ENCODE measurements at places on chromosomes 7 and 10.

DNA sequence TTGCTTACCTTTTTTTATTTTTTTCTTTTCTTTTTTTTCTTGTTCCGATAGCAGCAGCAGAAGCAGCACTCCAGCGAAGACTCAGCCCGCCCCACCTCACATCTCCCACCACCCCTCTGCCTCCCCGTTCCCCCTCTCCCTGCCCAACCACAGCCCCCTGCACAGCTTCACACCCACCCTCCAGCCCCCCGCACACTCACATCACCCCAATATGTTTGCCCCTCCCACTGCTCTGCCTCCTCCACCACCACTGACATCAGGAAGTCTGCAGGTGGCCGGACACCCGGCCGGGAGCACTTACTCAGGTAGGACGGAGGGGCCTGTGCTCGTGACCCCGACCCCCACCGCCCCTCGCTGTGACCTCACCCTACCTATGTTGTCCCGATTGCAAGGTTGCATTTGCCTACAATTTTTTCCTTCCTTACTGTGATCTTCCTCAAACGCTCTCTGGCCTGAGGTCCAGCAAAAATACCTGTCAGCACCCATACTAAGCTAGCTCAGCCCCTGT lies 367.2 kb upstream of the GALNT17 start:
- DNase-seq = no peak

DNA sequence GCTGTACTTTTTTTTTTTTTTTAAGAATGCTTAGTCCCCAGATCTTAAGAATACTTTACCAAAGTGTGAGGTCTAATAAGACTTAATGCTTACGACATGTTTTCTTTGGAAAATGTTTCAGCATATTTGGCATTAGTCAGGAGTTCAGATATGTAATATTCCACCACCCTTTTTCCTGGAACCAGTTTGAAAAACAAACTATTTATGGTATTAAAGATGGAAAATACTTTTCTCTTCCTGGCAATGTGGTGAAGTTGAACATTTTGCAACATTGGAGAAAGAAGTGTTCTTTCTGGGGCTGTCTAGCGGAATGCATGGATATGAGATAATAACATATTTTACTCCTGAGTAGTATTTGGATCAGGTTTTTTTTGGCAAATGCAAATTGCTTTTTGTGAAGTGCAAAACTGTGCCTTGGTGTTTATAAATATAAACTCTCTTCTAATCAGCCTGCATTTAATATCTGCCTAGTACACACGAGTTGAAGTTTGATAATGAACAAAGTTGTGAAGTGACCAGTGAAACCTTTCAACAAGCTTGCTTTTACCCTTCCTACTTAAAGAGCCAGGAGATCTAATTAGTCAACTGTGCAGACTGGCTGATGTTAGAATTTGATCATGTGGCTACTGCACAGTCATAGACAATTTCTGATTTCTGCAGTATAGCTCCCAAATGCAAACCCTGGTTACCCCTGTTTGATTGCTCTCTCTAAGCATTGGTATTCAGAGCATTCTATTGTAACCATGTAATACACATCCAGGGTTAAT lies 20.9 kb downstream of the MAP3K8 start:
- no peak for DNase-seq

DNA sequence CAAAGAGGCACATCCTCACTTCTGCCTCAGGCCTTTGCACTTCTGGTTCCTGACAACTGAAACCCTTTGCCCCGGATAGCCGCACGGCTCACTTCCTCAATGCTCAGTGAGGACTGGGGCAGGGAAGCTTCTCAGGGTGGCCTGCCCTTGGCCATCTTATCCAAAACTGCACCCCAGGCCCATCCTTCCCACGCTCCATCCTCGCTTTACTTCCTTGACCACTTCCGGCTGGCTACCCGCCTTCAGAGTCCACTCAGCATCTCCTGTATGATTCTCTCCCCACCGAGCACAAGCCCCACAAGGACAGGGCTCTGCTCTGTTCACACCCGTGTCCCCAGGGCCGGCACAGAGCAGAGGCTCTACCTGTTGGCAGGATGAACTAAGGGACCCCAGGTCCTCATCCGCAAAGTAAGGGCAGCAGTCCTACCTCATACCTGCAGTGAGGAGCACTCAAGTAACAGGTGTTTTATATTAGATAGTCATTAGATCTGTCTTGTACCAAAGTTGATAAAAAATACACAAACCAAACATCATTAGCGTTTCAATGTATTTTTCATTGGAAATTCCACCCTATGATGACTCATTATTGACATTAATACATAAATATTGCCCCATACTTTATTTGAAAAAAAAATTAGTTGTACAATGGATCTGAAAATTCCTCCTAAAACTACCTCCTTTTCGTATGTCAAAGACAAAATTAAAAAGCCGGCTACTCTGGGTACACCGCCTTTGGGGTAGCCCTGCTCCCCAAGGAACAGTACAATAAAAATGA lies 35.0 kb downstream of the GNA12 start:
- no peak for DNase-seq

- DNase-seq = no peak
These were observed 87.4 kb upstream of the DDC start for GRCh38 chr7:50652400-50653125.

DNA sequence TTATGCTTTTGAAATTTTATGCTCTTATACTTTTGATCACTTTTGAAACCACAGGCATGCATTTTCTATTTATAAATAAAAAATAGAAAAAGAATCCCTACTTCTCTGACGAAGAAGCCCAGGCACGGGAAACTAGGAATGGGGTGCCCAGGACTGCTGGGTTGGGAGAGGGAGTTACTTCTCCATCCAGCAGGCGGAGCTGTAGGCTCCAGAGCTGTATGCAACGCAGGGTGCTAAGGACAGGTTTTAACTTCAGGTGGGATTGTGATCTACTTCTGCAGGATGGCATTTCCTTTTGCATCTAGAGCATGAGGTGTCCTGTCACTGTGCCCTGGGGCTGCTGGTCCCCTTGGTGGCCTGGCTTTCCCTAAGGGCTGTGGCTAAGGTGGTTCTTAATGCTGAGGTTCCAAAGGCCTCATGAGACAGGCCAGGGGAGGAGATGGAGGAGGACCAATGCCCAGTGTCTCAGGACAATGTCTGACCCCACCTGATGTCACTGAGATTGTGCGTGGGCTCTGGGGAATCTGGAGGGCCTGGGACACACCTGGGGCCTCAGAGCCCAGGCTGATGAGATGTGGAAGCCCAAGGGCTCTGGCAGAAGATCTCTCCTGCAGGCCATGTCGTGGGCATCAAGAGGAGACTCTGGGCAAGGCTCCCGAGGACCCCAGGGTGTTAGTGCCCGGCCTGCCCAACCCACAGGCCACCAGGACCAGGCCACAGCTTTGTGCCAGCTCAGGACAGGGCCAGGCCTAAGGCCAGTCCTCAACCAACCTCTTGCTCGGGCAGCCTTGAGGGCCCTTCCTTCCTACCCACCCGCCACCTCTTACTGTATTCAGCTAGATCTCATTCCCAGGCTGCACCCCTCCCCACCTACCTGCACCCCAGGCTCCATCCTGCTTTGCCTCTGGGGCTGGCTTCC lies 507 bp downstream of the CCDC201 start:
- DNase-seq = no peak

DNA sequence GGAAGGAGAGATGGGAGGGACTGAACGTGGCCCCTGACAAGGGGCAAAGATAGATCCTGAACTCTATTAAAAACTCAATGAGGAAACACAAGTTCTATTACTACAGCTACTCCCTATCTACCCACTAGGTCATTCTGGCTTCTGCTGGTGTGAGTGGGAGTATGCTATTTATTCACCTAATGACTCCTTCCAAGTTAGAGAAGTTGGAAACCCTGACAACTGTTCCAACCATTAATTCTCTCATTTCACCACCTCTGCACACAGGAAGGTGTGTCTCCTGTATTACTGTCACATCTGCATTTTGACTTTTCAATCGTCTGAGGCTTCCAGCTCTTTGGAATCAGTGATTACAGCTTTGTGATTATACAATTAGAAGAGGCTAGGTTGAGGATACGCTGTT lies 169.4 kb upstream of the ADO start:
- no peak for DNase-seq

DNA sequence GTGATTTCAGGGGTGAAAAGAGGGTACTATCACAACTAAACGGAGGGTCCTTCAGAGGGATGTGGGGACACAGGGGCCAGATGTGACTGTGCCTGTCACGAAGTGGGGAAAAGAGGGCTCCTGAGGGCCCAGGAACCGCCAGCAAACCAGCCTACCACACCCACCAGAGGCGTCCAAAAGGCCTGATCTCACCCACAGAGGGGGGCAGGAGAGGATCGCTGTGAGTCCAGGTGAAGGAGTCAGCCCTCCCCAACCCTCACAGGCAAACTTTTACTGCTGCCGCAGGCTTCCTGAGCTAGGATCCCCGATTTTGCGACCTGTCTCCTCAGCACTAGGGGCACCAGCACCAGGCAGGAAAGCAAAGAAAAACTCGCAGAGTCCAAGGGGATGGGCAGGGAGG lies 64.7 kb downstream of the HIPK2 start:
- no peak for DNase-seq

DNA sequence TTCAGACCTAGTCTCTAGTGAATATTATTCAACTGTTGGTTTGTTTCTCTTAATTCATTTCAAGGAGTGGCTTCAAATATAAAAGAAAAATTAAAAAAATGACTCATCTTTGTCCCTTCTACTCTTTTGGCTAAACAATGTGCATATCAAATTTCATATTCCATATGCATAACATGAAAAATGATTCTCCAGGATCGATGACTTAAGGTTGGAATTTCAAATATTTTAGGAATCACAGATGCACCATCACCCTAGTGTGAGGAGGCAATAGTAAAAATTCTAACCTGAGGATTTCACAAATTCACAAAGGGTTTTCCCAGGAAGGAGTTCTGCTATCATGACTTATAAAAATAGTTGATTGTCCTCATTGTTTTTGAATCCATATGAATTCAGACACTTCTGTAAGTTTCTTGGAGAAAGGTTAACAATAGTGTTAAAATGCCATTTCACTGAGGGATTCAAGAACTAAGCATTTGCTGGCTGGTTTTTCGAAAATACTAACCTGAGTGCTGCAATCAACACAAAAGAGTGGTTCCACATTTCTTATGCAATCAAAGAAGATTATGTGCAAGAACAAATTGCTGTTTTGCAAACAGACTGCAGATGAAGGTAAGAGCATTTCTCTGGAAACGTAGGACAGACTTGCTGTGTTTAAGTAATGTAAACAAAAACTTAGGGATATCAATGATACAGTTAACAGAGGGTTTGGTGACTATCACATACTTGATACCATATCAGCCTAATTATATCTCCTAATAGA lies 547.5 kb upstream of the LRRTM3 start:
- DNase-seq = no peak

DNA sequence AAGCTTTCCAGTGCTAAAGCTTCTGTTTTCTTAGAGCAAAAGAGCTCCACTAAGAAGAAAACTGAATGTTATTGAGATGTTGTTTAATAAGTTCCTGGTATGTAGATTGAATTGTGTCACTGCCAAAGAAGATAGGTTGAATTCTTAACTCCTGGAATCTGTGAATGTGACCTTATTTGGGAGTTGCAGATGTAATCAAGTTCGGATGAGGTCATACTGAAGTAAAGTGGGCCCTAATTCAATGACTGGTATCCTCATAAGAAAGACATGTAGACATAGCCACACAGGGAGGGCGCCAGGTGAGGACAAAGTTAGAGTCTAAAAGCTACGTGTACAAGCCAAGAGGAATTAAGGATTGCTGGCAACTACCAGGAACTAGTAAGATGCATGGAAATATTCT lies 732.1 kb upstream of the C7orf33 start:
- DNase-seq = no peak

- DNase-seq = no peak
These were observed 58.3 kb downstream of the GRK5 start for GRCh38 chr10:119265691-119266090.

- DNase-seq = no peak
These were observed 139.5 kb upstream of the PRKCQ start for GRCh38 chr10:6719561-6719960.

- no peak for DNase-seq
These were observed 507.2 kb downstream of the TNS3 start for GRCh38 chr7:47074702-47075153.

GRCh38 chr10:1520909-1521565 lies 216.3 kb downstream of the ADARB2 start:
- no peak for DNase-seq

- DNase-seq = peak; percentile 86
These were observed 190.4 kb downstream of the DGKI start for GRCh38 chr7:137656227-137656849.

GRCh38 chr10:128578766-128579165 lies 452.5 kb upstream of the MKI67 start:
- DNase-seq = no peak

- no peak for DNase-seq
These were observed 77.5 kb upstream of the YAE1 start for GRCh38 chr7:39488467-39489393.

GRCh38 chr7:46363688-46364087 lies 442.6 kb upstream of the IGFBP3 start:
- DNase-seq = no peak

DNA sequence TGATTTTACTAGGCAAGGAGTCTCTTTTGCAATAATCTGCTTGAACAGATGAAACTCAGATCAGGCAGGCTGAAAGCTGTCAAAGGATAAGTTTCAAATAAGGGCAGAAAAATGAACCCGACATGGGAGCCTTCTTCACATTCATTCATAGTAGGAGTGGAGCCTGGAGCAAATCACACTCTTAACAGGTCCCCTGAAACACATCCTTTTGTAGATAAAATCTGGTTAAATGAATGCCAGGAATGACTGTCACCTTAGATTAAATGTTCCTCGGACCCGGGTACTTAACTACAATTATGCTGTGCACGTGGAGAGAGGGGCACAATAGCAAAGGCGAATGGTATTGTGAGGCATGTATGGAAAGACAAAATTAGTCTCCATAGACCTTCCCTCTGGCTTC lies 344.7 kb upstream of the LRGUK start:
- DNase-seq = no peak

DNA sequence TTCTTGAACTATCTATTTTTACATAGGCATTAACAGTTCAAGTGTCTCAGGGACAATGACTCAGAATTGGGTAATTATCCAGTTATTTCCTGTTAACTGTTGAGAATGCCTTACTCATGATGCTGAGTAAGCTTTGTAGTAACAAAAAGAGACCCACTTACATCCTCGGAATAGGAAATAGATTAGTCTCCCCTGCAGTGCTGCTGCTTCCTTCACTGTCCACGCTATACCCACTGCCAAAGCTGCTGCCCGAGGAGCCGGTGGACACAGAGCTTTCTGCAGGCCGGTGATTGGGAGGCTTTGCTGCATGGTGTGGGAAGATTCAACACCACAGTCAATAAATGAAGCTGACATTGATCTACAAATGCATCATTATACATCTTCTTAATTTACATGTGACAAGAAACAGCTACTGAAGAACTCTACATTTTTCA lies 357.1 kb downstream of the PCLO start:
- no peak for DNase-seq
